Activated naive CD4-positive, alpha-beta T cell treated with anti-CD3 and anti-CD28 coated beads, Interleukin-2, amount 10 ng/mL, durations not matched to agents 5 hours and 36 hours (primary cell): ENCODE measurements at places on chromosomes 2 and 18. TPM values are rescaled to one million over a fixed set of nuclear protein-coding genes. Genes with fewer than 3 reads are reported as not detected.

COLEC11 gene
- not detected for total RNA-seq

LYPD6B gene
- total RNA-seq = not detected

CGREF1 gene
- 1.5 TPM for total RNA-seq

MARCO gene
- not detected for total RNA-seq

LRATD1 gene
- total RNA-seq = not detected

ANXA4 gene
- total RNA-seq = 65.3 TPM

OSR1 gene
- total RNA-seq = not detected

ZC3H6 gene
- total RNA-seq = 16.4 TPM

UGT1A4 gene
- not detected for total RNA-seq

DCTN1 gene
- 104 TPM for total RNA-seq

ASXL3 gene
- not detected for total RNA-seq

MALL gene
- not detected for total RNA-seq

CPLX4 gene
- not detected for total RNA-seq

ERMN gene
- 3.5 TPM for total RNA-seq

RGPD4 gene
- total RNA-seq = not detected

ANTXR1 gene
- total RNA-seq = not detected

CCDC150 gene
- total RNA-seq = 9.2 TPM
